ENCODE measurements at places on chromosomes 6 and 20.

DNA sequence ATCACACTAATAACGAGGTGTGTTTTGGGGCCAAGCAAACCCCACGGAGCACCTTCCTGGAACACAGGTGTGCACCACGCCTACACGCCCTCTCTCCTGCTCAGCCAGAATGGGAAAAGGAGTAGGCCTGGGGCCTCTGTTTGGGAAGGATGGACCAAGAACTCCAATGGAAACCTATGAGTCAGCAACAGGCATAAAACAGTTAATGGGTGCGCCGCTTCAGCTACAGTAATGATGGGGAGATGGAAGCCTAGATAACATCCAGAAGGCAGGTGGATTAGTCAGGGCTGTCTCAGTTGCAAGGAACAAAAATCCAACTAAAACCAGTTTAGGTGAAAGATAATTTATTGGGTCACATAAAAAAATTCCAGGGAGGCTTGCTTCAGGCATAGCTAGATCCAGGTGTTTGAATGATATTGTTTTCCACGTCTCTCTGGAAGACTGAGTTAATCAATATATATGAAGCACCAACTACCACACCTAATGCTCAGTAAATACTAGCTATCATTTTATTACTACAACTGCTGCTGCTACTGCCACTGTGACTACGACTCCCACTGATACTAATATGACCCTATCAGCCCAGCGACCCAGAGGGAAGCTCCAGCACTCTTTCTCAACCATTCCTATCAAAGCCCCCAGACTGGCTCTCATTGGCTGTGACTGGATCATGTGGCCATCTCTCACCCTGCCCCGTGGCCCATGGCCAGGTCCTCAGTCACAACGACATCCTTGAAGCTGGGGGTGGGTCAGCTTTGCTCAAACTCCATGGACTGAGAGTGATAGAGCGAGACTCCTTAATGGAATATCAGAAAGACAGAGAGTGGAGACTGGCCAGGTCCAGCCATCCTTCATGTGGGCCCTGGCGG lies 155.2 kb upstream of the PTPN1 start:
- no peak for DNase-seq

- DNase-seq: no peak
Observed at GRCh38 chr6:15962449-15962764, 166.5 kb upstream of the MYLIP start.

- no peak for DNase-seq
Observed at GRCh38 chr6:106918115-106918514, 56.4 kb downstream of the CD24 start.

- DNase-seq: no peak
Observed at GRCh38 chr6:13404228-13404891, 76.0 kb upstream of the TBC1D7 start.

GRCh38 chr6:164942271-164942670 lies 367.1 kb downstream of the C6orf118 start:
- no peak for DNase-seq

- DNase-seq: no peak
Observed at GRCh38 chr6:71349976-71350615, 61.5 kb downstream of the OGFRL1 start.

DNA sequence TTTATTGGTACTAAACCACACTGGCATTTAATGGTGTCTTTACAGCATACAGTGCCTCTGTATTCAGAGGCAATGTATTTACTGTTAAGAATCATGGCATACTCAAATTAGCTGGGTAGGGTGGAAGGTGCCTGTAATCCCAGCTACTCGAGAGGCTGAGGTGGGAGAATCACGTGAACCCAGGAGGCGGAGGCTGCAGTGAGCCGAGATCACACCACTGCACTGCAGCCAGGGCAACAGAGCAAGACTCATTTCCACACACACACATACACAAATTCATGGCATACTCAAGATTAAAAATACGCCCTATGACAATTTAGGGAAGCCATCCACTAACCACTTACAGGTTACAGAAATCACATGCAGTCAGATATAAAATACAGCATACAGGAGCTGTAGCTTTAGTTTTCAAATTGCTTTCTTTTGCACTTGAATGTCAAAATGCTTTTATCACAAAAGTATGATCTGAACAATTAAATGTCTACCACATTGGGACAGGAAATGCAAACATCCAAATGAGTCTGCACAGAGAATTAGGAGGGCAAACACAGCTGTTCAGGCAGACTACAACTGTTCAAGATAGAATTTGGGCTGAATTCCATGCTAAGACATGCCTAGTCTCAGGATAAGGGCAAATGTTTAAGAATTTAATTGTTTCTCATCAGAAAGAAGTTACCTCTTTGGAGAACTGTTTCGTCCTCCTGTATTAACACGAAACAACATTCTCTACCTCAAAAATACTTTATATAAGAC lies 36.4 kb downstream of the CSNK2A1 start:
- DNase-seq: no peak

DNA sequence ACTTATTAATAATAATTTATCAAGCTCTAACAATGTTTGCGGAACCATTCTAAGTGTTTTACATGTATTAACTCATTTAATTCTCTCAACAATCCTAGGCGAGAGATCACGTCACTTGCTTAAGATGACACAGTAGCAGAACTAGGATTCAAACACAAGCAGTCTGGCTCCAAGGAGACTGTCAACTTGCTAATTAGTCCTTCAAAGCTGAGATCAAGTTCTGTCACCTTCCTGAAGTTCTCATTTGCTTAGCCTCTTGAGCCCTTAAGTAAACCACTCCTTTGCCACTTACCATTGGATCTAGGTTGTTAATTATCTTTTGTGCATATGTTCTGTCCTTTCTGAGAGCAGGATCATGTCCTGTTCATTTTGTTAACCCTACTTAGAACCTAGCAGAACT lies 14.1 kb downstream of the FKBP5 start:
- no peak for DNase-seq

GRCh38 chr6:19597809-19598320 lies 239.3 kb upstream of the ID4 start:
- DNase-seq: no peak

DNA sequence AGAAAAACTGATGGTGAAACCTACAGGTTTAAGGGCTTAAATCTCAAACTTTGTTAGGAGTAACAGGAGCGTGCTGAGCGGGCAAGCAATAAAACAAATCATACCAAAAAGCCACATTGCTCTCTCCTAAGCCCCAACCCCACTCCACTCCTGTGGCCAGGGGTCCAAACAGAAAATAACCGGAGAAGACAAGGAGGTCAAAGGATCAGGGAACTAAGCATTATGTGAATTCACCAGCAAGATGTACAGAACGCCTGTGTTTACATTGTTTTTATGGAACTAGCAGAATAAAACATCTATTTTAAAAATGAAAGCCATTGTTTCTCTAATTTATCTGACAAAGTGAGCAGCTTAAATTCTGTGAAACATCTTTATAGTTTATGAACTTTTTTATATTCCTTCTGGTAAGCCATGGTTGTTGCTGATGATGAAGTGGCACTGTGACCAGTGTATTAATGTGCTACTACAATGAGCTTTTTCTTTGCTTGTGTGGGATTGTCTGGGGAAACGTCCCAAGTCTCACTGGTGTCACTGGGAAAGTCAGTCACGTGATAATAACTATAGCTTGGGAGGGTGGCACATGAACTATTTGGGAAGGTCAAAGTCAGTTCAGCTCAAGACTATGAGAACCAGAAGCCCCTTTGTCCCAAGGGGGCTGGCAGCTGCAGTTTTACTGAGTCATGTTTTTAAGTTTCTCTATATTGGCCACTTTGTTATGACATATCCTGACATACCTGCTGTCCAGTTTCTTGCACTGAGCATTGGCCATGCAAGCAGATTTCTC lies 9.8 kb downstream of the FAM210B start:
- DNase-seq: no peak

DNA sequence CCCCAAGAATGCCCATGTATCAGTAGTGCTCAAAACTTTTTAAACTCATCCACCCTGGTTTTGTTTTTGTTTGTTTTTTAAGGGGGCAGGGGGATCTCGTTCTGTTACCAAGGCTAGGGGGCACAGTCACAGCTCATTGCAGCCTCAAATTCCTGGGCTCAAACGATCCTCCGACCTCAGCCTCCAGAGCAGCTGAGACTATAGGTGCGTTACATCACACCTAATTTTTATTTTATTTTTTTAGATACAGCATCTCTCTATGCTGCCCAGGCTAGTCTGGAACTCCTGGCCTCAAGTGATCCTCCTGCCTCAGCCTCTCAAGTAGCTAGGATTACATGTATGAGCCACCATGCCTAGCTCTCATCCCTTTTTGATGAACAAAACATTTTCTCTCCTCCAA lies 11.2 kb downstream of the PHIP start:
- no peak for DNase-seq

DNA sequence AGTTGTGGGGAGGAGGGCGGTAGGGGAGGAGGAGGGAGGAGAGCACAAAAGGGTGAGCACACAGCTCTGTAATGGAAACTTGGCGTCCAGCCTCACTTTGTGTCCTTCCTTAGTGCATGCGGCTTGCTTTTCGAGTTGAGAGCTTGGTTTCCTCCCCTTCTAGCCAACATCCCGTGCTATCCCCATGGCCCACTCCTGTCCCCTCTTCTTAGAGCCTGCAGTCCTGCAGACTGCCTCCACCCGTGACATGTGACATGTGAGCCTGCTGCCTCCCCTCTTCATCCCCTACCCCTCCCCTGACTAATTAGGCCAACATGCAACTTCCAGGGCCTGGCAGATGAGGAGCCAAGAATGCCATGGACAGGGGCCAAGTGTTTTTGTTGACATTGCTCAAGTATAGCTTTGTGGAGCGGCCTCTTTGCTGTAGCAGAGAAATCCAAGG lies 63.2 kb downstream of the SLC24A3 start:
- DNase-seq: no peak

- no peak for DNase-seq
Observed at GRCh38 chr20:46446851-46447250, 40.4 kb upstream of the ELMO2 start.

- no peak for DNase-seq
Observed at GRCh38 chr20:18739751-18740166, 73.8 kb upstream of the SCP2D1 start.

DNA sequence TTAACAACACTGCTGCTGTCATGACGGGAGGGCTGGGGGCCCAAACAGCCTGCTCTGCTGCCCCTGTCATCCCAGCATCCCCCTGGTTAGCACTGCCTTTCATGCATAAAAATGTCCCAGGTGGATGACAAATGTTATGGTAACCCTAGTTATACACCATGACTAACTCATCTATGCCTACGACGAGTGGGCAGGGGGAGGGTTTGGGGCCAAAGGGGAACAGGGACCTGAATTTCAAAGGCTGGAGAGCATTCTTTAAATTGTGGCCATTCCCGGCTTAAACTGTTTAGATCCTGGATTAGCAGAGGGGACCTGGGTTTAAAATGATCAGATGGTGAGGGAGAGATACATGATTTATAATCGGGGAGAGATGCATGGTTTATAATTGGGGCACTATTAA lies 24.4 kb downstream of the GNAS-AS1 start:
- DNase-seq: no peak

- no peak for DNase-seq
Observed at GRCh38 chr20:61933481-61933950, 132.2 kb downstream of the TAF4 start.

- no peak for DNase-seq
Observed at GRCh38 chr6:84882768-84883766, 118.7 kb upstream of the TBX18 start.

DNA sequence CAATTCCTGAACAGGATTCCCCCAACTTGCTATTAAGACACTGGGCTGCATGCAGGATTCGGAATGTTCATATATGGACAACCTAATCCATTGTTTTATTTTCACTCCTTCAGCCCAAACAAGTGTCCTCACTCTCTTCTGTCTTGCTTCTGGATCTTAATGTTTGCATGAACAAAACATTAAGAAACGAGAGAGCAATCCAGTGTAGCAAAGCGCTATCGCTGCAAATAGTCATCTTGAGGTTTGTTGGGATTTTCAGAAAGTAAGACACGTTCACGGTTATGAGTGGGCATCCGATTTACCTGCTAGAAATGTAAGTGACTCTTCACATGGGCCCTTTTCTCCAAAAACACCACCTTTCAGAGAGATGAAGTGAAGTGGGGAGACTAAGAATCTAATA lies 156.4 kb downstream of the MBOAT1 start:
- DNase-seq: no peak

DNA sequence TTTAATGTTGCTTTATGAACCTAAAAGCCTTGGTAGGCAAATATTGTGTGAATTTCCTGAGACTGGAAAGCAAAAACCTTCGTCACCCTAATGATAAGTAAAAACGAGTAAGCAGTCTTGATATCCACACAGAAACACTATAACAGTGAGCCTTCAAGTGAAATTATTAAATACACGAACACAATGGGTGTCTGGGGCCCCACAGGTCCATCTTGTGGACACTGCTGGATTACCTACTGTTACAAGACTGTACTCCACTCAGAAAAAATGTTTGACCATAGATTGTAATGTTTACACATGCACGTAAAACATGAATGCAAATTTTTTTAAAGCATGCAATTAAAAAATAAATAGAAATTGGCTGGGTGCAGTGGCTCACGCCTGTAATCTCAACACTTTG lies 466.9 kb downstream of the CD83 start:
- no peak for DNase-seq

GRCh38 chr6:158044525-158044888 lies 62.8 kb downstream of the SYNJ2 start:
- no peak for DNase-seq

- no peak for DNase-seq
Observed at GRCh38 chr20:32330555-32330897, 27.6 kb upstream of the ASXL1 start.

Data from activated T-helper 9 cell treated with anti-CD3 and anti-CD28 coated beads, Interleukin-2, amount 50 U/mL, for 16 hours (primary cell).